NCI-H187 treated with DMSO at 0.1 percent for 48 hours (cell line): ENCODE measurements at places on chromosomes 7 and 10.

DNA sequence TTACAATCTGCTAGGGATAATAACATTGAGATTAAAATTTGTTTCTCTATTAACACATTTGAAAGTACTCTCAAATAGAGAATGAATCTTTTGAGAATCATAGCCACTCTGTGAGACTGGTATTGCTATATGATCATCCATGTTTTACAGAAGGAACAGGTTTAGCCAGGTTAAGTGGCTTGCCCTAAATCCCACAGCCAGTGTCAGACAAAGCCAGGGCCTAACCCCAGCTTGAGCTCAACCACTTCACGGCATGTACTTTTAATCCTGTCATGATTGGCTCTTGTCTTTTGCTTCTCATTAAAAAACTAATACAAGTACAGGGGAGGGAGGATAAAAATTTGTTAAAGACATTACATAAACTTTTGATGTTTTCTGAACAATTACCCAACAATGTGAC, 3.8 kb upstream of the ZNRF2 start:
- DNase-seq, result no peak

- no peak for DNase-seq
Observed at GRCh38 chr10:62541811-62542210, 167.6 kb downstream of the ZNF365 start.

GRCh38 chr7:112383671-112384417, 66.4 kb upstream of the IFRD1 start:
- DNase-seq, result no peak

- no peak for DNase-seq
Observed at GRCh38 chr7:147304376-147304775, 1187.8 kb downstream of the CNTNAP2 start.

- DNase-seq, result no peak
Observed at GRCh38 chr10:72109636-72110157, 21.3 kb upstream of the SPOCK2 start.

- DNase-seq, result no peak
Observed at GRCh38 chr7:1175967-1176851, 16.2 kb upstream of the ZFAND2A start.

GRCh38 chr7:30320392-30320791, 36.0 kb downstream of the ZNRF2 start:
- no peak for DNase-seq

GRCh38 chr7:132309102-132309805, 267.0 kb downstream of the PLXNA4 start:
- DNase-seq, result no peak

DNA sequence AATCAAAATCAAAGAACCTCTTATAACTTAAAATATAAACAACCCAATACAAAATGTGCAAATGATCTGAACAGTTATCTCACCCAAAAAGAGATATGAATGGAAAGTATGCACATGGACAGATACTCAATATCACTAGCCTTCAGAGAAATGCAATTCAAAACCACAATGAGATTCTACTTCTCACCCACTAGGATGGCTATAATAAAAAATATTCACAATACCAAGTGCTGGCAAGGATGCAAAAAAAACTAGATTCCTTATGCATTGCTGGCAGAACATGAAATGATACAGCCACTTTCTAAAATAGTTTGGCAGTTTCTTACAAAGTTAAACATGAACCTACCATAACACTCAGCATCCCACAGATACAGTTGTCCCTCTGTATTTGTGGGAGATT, 130.1 kb upstream of the LRRN3 start:
- no peak for DNase-seq

DNA sequence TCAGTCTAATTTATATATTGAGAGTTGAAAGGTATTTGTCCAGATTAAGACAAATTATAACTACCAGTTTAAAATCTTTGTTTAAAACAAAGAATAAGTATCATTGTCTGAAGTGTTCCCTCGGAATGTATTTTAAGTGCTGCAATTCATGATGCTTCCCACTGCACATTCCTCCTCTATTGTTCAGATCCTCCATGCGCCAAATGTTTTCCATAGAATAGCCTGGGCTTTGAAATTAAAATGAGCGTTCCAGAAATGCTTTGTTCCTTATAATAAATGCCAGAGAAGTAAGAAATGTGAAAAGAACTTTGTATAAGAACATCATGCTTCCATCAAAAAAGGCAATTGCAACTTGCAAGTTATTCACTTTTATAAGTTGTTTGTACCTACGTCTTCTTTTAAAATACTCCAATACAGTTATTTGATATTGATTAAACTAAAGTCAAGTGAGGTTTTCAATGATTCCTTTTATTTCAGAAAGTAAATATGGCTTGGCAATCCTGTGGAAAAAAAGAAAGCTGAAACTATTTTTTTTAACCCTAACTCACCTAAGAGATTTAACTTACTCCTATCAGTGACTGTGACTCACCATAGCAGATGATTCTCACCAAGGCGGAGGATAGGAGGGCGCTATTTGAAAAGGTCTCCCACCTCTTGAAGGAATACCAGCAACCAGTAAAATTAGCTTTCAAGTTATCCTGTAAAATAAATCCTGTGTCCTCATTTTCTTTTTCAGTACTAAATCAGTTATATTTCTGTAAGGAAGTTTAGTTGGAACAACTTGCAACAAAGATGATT, 85.8 kb downstream of the CTNNA3 start:
- DNase-seq, result no peak

- DNase-seq, result no peak
Observed at GRCh38 chr10:43264965-43265798, 1.7 kb downstream of the RASGEF1A start.
